ENCODE measurements at places on chromosomes 5 and 9.

GRCh38 chr9:37549527-37549926, 26.7 kb downstream of the FBXO10 start:
- DNase-seq, result no peak

DNA sequence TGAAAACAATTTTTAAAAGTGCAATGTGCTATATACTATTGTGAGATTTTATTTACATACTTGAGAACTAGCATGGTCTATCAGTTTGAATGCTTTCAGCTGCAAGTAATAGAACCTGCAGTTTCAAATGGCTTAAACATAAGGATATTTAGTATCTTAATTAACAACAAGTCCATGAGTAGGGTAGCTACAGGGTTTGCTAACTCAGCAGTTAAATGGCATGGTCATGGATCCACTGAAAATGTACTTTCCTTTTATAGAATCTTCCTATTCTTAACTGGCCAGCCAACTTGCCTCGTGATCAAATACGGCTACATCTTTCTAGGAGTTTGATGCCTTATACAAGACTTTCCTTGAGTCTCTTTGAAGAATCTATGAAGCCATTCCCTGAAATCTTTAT, 452.8 kb upstream of the SEMA6A start:
- DNase-seq, result no peak

DNA sequence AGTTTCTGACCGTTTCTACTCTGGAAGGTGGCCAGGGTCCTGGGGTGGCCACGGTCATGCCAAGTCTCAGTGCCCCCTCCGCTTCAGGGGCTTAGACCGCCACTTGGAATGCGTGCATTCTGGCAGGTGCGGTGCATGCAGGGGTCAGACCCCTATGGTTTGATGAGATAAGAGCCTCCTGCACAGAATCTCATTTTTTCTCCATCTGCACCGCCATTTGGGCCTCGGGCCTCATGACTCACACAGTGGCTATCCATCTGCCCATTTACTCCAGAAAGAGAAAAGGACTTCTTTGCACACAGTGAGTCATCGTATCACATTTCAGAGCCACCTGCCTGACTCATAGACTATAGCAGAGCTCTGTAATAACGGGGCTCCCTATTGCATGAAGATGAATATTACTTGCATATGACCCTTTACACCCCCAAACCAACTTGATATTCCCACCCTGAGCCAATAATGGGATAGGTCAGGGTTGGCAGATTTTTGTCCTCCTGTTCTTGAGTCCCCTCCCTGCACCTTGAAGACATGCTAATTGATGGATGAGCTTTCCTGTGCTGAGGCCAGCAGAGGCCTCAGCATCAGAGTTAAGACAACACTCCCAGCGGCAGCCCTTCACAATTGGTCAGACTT, 157.4 kb downstream of the NR3C1 start:
- DNase-seq, result peak; percentile 99

DNA sequence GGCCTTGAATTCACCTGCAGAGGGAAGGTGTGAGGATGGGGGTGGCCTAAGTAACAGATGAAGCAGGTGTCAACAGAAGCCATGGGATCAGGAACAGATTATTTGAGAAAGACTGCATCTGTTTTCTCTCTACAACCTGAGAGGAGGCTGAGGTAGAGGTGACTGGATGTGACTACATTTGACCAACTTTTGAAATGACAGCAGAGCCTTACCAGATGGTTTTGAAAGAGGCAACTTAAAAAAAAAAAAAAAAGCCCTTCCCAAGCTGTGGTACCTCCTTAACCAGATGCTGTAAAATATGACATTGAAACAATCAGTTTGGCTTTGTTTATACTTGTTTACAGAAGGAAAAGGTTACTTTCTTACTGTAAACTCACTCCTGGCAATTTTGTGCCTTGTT, 108.6 kb downstream of the TRIO start:
- no peak for DNase-seq

- peak; percentile 57 for DNase-seq
These were observed 6.7 kb upstream of the CDH6 start for GRCh38 chr5:31186672-31187267.

DNA sequence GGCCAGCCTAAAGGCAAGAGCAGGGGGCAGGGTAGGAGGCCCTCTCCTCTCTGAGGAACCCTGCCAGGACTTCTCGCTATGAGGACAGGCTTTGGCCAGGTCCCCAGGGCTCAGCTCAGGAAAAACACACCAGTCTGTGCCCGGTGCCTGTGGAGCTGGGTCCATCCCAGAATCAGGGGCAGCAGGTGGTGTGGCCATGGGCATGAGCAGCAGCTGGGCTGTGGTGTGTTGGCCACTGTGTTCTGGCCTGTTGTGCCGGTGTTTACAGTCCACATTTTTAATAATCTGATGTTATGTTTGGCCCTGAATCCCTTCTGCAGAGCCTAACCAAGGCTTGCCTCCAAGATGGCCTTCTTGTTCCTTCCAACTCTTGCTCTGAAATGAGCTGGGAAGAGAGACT, 77.0 kb downstream of the FGF18 start:
- DNase-seq, result no peak

GRCh38 chr9:89010526-89011111, 19.4 kb downstream of the S1PR3 start:
- no peak for DNase-seq

GRCh38 chr5:2866662-2867372, 115.3 kb upstream of the IRX2 start:
- no peak for DNase-seq

GRCh38 chr5:146758938-146759337, 119.6 kb downstream of the PPP2R2B start:
- DNase-seq, result no peak

DNA sequence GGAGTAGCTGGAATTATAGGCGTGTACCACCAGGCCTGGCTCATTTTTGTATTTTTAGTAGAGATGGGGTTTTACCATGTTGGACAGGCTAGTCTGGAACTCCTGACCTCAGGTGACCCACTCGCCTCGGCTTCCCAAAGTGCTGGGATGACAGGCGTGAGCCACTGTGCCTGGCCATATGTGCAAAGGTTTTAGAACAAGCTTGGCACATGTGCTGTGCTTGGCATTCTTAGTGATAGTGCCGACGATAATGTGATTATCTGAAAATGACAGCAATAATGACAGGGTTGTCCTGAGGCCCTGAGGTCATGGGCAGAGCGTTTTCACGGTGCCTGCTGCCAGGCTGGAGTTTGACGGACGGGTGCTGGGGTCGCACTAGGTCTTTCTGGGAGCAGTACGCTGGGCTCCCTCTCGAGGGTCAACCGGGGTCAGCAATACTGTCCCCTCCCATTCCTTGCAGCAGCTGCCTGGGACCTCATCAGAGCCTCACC, 42.6 kb downstream of the HMCN2 start:
- DNase-seq, result no peak

GRCh38 chr5:108090946-108091345, 291.0 kb downstream of the FBXL17 start:
- DNase-seq, result no peak

- no peak for DNase-seq
These were observed 84.0 kb downstream of the WNK2 start for GRCh38 chr9:93267681-93268505.

All from SW 1271 (cell line).